ENCODE measurements at places on chromosomes 1 and 21.

- DNase-seq: peak; percentile 45
Measured at GRCh38 chr1:24927988-24928688, 1.9 kb downstream of the RUNX3 start.

DNA sequence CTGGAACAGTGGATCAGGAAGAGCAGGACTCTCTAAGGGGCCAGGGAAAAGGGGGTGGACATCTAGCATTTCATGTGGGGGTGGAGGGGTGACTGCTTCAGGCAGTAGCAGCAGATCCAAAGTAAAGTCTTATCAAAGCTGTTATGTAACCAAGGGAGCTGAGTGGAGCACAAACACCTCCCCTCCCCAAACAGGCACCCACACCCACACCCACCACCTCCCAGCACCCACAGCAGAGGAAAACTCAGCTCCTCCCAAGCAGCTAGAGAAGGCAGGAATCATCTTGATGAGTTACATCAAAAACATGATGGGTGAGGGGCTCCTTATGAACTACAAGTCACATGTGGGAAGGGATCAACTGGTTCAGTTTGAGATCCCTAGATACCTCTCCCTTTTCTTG, 6.0 kb downstream of the DLGAP3 start:
- DNase-seq: no peak

DNA sequence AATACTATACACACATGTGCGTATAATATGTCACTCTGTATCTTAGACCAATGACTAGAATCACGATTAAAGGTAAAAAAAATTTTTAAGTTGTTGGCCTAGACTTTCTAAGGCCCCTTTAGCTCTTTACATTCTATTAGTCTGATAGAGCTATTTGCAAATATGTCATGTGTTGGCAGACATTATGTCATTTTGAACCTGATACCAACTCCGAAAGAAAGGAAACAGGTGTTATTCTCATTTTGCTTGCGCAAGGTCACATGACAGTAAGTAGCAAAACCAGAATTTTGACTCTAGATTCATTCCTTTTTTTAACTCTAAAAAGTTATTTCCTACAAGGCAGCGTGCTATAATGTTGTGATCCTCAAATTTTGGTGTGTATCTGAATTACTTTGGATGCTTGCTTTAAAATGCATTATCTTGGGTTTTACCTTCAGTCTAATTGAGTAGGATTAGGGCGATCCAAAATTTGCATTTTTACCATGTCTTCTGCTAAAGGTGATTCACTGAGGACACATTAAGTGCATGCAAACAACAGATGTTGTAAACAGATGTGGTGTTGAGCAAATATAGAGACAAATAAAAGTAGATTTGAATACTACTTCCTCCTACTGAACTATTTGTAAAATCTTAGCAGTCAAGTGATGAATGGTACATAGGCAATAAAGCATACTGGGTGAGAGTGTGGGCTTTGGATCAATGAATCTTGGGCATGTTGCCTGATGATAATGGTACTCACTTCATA, 63.5 kb upstream of the KIAA1614 start:
- DNase-seq: no peak

DNA sequence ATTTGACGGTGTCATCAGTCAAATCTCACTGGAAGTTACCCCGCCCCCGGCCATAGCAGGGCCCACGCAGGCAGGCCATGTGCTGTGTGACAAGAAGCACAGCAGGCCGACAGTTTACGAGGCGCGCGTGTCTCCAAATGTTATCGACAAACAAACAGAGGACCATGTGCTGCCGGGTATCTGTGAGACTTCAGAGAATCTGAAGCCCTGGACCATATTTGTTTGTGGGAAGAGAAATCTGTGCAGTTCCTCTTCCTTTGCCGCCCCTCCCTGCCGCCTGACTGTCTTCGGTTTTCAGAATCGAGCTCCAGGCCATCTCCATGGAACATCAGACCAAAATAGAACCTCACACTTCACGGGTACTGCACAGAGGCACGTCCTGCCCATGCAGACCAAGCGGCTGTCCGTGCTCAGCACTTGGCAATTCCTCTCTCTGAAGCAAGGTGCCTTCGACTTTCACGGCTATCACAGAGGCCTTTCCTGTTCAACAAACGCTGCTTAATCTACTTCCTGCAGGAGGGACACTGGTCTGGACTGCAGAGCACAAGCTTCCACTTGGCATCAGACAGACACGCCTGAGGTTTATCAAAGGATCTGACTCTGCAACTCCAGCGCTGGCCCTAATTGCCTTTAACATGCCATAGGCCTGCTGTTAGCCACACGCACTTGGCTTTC, 135.7 kb upstream of the KRTAP19-8 start:
- no peak for DNase-seq

- peak; percentile 88 for DNase-seq
Measured at GRCh38 chr1:245599371-245600174, 444.8 kb downstream of the KIF26B start.

DNA sequence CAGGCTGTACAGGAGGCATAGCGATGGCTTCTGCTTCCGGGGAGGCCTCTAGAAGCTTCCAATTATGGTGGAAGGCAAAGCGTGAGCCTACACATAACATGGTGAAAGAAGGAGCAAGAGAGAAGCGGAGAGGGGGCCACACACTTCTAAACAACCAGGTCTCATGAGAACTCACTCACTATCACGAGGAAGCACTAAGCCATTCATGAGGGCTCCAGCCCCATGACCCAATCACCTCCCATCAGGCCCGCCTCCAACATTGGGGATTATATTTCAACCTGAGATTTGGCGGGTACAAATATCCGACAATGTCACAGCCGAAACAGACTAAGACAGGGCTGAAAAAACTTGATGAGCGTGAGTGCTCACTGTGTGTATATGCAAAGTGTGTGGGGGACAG, 89.3 kb upstream of the CNIH3 start:
- DNase-seq: no peak

- peak; percentile 49 for DNase-seq
Measured at GRCh38 chr1:211378844-211379243, 52.2 kb downstream of the TRAF5 start.

- DNase-seq: no peak
Measured at GRCh38 chr1:7474786-7475502, 296.2 kb upstream of the VAMP3 start.

- peak; percentile 32 for DNase-seq
Measured at GRCh38 chr1:155078469-155079209, at the start of gene EFNA3. Gene EFNA3 (plus strand): TSS chr1:155078837. CDS start chr1:155078942, 105 bp downstream.

- no peak for DNase-seq
Measured at GRCh38 chr1:208312706-208313105, 68.5 kb upstream of the PLXNA2 start.

GRCh38 chr1:247848346-247848745, 6.7 kb upstream of the OR11L1 start:
- DNase-seq: no peak

DNA sequence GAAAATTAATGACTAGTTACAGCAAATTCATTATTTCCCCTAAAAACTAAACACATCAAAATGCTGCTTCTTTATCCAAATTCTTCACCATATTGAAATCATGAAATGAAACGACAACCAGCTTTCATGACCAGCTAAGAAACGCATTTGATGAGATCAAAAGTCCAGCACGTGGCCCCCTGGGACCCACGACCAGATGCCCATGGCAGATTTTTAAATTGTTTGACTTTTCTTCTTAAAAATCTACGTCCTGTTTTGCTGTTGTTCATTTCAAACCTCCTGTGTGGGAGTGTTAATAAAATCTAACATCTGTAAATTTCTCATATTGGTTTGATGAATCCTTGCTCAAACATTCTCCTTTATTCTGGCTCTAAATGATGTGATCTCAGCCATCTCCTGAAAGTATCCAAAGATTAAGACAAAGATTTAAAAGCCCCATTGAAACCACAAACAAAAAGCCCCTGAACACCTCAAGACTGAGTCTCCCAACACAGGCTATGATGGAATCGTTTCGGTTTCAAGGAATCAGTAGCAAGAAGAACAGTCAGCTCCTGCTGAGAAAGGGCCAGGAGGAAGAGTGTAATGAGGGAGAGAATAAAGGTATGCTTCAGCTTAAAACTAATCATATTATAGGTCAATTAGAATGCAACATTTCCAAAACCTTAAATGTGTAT, 523.6 kb downstream of the SMYD3 start:
- no peak for DNase-seq

GRCh38 chr1:181482521-181483284, 614 bp upstream of the CACNA1E start:
- DNase-seq: no peak

DNA sequence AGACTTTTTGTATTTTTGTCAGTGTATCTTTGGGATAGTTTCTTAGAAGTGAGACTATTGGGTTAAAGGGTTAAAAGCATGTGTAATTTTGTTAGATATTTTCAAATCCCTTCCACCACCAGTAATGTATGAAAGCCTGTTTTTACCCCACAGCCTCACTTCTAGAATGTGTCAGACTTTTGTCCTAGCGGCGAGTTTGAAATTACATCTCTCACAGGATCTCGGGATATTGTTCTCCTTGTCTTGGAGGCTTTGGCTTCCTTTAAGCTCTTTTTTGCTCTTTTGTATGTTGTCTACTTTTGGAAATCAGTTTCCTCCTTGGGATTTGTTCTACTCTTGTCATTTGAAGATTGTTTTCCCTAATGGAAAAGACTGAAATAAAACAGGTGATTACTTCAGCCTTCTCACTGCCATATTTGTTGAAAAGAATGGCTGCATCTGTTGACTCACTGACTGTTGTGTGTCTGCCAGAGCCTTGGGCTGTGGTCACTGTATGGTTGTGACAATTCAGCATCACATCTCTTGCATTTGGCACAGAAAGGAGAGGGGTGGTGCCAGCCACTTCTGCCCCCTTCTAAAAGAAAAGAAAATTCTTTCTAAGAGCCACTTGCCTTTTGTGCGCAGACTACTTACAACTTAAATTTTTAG, 22.6 kb downstream of the ST3GAL3 start:
- peak; percentile 45 for DNase-seq

DNA sequence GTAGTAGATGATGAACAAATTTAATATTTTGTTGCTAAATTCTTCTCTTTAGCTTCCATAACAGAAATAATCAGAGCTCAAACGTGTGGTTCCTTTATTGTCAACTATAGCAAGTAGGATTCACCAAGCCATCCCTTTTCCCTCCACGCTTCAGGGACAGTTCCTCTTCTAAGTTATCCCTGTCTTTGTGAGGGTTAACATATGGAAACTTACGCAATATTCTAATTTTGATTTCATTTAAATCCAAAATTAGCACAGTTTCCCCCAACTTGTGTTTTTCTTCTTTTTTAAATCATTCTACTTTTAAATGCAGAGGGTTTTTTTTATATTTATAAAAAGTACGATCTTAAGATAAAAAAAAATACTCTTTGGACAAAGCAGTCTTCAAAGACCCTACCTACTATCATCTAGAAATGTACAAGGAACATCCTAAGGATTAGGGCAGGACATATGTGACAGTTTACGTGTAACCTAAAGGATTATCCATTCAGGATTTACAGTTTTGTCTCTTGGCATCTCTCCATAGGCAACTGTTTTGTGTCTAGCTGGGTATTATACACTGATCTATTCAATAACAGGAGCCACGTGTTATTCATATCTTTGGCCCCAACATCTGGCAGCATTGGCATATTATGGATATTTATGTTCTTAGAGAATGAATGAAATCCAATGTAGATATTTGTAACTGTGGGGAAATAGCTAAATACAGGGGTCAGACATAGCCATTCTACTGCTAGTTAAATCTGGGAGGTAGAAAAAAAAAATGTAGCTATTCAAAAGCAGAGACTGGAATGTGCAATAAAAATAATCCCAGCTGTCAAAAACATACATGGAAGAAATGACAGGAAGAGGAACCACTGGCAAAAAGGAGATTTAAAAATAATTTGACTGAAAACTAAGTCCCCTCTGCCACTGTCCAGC, 272.9 kb downstream of the NEGR1 start:
- DNase-seq: no peak

DNA sequence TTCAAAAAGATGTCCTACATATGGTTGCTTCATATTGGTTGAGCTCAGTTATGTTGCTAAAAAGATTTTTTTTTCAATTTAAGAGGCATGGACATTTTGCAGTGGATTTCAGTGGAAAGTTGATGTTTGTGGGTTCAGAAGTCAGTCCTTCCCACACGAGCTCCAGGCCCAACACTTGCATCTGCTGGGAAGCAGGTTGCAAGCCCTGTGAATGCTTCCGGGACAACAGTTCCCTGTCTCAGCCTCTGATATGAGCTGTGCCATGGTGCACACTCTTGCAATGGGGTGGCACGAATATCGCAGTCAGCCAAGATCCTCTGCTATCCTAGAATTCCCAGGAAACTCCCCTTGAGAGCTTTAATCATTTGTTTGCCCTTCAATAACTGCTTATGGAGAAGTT, 30.3 kb upstream of the ABCG1 start:
- DNase-seq: no peak

GRCh38 chr1:64590316-64590715, 120.4 kb downstream of the CACHD1 start:
- no peak for DNase-seq

GRCh38 chr21:28127175-28127785, 865.4 kb downstream of the LTN1 start:
- DNase-seq: no peak

DNA sequence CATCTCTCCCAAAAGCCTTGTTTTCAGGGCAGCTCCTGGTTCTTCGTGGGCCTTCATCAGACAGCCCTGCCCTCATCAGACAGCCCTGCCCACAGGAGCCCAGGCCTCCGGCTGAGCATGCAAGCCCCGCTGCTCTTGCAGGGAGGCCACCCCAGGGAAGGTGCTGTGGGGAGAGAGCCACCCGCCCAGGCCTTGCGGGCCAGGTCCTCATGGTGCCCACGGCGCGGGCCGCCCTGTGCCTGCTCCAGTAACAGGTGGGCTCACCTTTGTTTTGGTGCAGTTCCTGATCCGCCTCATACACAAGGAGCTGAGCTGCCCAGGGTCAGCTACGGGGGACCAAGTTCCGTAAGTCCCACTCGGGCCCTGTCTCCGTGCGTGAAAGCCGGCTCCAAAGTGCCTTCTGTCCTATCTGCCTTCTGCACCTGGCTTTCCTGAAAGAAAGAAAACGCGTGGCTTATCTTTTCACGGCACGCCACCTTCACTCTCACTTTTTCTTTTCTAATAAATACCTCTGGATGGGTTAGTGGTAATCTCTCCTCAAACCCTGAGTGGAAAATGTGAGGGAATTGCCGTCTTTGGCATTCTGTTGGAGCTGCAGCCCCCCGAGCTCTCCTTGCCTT, 65.9 kb downstream of the SLC37A1 start:
- no peak for DNase-seq

DNA sequence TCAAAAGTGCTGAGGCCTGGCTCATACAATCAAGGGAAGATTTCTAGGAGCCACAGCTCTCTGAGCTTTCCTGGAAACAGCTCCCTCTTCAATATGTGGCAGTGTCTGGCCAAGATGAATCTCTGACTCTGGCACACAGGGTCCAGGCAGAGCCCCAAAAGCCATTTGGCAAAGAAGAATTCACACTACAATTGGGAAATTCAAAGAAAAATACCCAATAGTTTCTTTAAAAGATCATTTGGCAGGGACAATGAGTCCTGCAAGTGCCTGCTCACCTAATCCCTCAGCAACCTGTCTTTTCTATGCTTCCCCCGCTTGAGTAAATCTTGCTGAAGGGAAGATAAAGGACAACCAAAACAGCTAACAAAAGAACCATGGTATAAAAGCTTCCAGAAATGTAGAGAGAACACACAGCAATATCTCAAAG, 124.6 kb downstream of the TGFBR3 start:
- DNase-seq: no peak

Data from astrocyte of the spinal cord (primary cell).